ENCODE measurements at places on chromosomes 1 and 21.

- DNase-seq = no peak
Observed at GRCh38 chr1:79595931-79596330, 589.4 kb upstream of the ADGRL4 start.

DNA sequence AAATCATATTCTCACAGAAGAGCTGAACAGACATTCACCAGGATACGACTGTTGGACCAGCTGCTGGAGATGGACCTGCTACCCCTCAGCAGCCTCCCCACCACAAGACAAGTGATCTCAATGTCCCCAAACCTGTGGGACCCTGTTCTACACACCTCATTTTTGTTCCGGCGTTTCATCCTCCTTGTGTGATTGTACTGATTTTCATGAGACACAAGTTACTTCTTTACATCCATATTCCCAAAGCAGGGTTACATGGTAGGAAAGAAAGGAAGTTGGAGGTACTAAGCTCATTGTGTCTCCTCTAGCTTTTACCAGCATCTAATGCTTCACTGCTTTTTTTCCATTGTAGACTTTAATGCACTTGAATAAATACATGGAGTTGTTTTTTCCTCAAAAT, 8.7 kb downstream of the ADAMTS1 start:
- no peak for DNase-seq

GRCh38 chr1:89065079-89065868, at the start of gene GBP1:
Gene GBP1, minus strand, starts transcription at chr1:89065208. Its CDS starts 1,974 bp downstream, at chr1:89063234.
- DNase-seq = no peak

DNA sequence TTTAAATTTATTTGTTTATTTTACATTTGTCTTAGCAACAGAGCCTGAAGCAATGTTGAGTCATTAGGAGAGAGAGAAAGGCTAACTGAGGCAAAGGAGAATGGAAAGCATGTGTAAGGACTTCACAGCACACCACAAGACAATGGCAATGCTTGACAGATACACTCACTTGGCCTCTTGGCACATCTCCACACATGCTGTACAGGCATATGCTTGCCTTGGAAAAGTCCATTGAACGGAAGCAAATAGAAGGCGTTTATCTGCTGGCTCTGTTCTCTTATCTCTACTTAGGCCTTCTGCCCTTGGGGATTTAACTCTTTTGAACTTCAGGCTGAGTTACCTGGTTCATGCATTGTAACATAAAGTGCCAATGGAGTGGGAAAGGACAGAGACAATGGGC, 262.2 kb upstream of the POU3F1 start:
- no peak for DNase-seq

Data from stimulated activated CD4-positive, alpha-beta T cell treated with anti-CD3 and anti-CD28 coated beads, Interleukin-1b, Interleukin-23, amount 100 ng/mL, for 1 hour (primary cell).